Activated CD4-positive, alpha-beta T cell treated with anti-CD3 and anti-CD28 coated beads, Interleukin-2, amount 10 ng/mL, durations not matched to agents 7 days and 5 days (primary cell): ENCODE measurements at places on chromosomes 13 and 19.
A peak's percentile ranks its signal among the peaks of the same experiment; 100 is the strongest.

DNA sequence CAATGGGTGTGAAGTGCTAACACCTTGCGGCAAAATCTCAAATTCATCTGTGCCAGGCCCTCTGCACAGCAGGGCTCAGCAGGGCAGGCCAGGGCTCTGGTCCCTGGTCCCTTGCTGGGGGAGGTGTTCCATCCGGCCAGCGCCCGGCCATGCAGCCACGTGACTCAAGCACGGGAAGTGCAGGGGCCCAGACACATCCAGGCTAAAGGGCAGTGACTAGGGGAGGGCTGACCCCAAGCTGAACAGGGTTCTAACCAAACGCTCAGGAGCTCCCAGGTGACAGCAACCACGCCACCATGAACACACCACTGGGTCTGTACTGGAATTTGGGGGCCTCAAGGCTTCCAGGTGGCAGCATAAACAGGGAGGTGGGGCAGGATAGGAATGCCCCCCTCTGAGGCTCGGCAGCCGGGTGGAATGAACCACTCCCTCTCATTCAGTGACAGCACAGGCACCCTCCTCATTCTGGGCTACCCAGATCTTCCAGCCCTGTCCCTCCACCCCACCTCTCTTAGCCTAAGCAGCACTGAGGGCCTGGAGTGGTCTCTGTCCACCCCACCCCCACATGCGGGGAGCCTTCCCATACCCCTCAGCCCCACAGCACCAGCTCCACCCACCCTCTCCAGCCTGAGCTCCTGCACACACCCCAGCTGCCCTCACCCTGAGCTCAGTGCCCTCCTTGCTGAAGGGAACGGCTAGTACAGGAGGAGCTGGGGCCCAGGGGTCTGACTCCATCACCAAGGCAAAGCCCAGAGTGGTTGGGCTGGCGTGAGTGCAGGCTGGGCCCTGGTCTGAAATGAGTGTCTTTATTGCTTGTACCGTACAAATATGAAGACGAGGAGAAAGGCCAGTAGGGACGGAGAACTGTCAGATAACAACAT, 5.3 kb upstream of the CCNP start:
- no peak for DNase-seq

DNA sequence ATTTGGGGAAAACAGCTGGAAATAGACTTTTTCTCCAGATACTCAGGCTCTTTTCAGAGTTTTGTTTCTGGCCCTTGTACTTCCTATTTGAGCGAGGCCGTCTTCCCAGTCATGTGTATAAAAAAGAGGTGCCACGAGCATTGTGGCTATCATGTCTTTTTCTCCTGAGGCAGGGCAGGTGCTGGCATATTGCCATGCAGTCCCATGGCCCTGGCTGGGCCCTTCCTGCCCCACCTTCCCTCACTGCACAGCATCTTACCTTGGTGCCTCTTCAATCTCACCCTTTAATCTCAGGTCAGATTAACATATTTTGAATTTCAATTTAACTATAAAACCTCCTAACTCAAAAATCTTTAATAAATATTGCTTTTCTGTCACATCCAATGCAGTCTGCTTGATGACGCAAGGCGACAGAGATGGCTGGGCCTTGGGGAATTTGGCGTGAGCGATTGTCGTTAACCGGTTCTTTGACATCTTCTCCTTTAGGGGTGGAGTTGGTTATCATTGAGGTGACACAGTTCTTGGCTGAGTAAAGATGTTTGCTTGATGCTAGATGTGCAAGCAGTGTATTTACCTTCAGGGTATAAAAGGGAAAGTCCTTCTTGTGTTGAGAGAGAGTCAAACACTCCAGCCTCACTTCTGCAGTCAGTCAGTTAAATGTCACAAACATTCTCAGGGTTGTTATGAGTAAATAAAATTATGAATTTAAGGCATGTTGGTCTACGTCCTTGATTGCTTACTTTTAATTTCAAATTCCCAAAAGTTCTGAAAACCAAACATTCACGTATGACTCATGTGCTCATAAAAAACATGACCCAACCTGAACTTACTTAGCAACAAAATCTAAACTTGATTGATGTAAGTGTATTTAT, 289.9 kb downstream of the MYO16 start:
- DNase-seq, result no peak

- DNase-seq, result peak; percentile 72
These were observed 892 bp downstream of the TRIR start for GRCh38 chr19:12733369-12734214.

DNA sequence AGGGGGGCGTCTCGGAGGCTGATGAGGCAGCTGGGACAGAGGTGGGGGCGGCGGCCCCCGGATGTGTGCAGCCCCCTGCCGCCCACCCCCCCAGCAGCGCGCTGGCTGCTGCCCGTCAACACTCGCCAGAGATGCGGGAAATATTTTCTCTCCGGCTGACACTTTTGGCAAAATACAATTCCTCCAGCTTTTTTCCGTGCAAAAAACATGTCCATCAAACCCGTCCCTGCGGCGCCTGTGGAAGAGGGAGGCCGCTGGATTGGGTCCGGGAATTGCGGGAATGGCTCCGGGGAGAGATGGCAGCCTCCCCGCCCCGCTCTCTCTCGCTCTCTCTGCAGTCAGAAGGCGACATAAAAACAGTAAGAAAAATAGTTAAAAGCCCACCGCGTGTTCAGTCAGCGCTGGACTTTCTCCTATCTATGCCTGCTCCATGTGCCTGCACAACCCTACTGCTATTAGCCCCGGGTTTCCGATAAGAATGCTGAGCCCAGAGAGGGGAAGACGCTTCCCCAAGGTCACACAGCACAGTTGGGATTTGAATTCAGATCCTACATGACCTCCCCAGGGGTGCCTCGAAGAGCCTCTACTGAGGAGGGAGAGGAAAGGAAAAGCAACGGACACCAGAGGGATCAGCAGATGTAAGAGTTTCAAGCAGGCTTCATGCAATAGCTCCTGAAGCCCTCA, 23.2 kb downstream of the ZNRF4 start:
- DNase-seq, result no peak

DNA sequence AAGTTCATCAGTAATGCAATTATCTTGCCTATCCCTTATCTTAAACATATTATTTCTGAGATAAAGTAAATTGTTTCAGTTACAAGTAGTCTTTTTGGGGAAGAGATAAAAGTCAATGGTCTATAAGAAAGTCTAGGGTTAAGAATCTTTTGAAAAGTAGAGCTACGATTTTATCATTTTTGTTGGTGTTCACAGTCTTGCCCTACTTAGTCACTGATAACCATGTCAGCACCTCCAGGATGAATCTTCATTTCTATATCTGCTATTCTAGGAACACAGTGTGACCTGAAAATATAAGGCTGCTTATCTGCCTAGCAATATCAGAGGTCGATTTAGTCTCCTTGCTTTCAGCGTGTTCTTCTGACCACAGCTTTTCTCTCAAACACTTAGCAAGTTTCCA, 1676.5 kb upstream of the PRR20A start:
- no peak for DNase-seq

- DNase-seq, result no peak
These were observed 27.2 kb downstream of the CCDC8 start for GRCh38 chr19:46386151-46386550.

DNA sequence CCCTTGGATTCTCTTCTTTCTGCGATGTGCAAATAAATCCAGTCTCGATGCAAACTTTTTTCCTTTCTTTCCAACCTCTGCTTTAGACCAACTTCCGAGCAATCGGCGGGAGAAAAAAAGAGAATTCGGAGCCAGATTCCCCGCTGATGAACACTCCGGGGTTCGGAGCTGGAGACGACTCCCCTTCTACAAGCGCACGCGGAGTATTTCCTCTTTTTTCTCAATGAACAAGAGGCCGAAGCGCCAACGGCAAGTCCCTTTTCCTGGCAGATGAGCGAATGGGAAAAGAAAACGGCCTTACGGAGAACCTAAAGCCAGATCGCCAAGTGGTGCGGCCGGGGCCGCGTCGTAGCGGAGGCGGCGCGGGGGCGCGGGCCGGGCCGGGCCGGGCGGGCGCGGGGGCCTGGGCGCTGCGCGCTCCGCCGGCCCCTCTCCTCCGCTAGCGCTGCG, 250 bp downstream of the SPRY2 start:
- DNase-seq, result no peak

- DNase-seq, result no peak
These were observed 31.2 kb upstream of the FXYD3 start for GRCh38 chr19:35084509-35084762.
